ENCODE measurements at places on chromosomes 5 and 9.

DNA sequence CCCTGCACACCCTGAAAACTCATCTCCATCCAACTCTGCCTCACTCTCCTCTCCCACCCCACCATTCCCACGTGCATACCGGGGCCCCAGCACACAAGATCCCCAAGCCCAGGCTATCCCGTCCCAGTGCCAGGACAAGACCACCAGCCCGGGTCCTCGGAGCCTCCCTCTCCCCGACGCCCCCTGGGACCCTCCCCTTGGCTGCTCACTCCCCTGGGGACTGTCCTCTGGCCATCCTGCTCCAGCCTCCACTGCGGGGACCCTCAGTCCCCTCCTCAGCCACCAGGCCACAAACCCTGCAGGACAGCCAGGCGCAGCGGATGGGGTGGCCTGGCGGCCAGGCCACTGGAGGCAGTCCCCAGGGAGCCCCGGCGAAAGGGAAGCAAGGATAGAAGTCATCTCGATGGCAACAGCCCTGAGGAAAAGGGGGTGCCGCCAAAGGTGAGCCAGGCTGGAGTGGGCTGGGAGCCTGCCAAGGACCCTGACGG lies 62.8 kb downstream of the C9orf50 start:
- no peak for DNase-seq

GRCh38 chr5:80122579-80122978 lies 87.4 kb downstream of the THBS4 start:
- DNase-seq = no peak

GRCh38 chr9:20286154-20286700 lies 336.1 kb downstream of the MLLT3 start:
- DNase-seq = no peak

GRCh38 chr5:92002721-92003274 lies 619.7 kb upstream of the ARRDC3 start:
- DNase-seq = no peak

DNA sequence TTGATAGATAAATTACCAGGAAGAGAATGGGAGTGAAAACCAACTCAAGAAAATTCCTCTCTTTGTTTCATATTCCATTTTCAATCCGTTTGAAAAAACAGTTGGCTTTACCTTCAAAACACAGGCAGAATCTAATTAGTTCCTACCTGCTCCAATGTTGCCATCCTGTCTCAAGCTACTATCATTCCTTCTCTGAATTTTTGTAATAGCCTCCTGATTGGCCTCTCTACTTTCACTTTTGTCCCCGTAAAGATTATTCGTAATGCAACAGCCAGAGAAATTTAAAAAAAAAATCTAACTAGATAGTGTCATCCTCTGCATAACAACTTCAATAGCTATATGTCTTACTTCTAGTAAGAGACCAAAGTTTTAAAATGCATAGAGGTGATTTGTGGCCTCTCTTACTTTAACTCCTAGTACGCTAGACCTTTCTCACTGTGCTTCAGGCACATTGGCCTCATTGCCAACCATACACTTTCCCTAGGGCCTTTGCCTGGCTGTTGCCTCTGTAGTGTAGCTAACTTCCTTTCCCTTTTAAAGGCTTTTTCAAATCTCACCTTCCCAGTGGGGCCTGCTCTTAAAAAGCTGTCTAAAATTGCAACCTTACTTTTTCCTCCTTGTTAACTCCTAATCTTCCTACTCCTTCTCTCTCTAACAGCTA lies 311.3 kb upstream of the GRIN3A start:
- DNase-seq = no peak

GRCh38 chr5:65718576-65719310 lies 3.2 kb downstream of the SGTB start:
- no peak for DNase-seq

All from Right ventricle myocardium inferior (tissue), 1 donor.